Caco-2 (cell line): ENCODE measurements at places on chromosomes 4 and X.

DNA sequence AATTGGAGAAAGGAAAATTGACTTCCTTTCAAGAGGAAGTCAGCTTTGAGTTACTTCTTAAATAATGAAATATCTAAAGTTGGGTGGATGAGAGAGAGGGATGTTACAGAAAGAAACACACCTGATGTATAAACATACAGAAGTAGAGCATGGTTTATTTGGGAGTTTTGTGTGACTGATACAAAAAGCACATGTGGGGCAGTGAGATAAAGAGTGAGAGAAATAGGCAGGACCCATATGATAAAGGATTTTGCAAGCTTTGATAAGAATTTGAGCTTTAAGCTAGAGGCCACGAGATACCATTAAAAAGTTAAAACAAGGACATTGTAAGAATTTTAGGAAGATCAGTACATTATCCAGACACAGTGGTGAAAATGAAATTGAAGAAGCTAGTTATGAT, 263.3 kb upstream of the GPRIN3 start:
- DNase-seq, result no peak

GRCh38 chr4:8090312-8090711, 68.3 kb downstream of the ABLIM2 start:
- DNase-seq, result no peak

DNA sequence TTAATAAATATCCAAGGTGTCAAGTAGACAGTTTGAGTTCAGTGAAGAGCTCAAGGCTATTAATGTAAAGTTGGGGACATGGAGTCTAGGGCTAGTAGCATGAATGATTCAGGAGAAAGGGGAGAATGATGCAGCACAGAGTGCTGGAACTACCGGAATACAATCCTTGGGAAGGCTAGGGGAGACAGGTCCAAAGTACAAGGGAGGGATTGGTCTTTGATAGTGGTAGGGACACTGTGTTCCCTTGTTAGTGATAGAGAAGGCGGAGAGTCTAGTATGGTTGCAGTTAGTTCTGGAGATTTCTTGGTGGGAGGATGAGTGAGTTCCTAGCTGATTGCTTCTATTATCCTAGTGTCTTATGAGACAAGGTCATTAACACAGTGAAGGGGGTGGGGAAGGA, 8.7 kb downstream of the GCNA start:
- DNase-seq, result no peak

GRCh38 chr4:77147079-77147782, 9.8 kb upstream of the CCNG2 start:
- no peak for DNase-seq

DNA sequence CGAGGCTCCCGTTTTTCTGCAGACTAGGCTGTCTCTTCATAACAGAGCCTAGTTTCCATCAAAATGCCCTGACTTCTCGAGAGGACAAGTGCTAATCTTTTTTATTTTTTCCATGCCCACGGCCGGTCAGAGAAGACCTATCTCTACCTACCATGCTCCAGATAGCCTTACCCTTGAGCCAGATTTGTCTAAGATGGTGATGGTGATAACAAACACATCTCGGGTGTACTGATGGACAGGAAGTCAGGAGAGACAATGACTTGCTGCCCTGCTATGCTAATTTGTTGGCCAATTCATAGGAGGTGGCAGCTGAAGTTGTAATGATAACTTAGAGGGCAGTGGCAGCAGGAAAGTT, 42.2 kb upstream of the NKRF start:
- DNase-seq, result no peak

DNA sequence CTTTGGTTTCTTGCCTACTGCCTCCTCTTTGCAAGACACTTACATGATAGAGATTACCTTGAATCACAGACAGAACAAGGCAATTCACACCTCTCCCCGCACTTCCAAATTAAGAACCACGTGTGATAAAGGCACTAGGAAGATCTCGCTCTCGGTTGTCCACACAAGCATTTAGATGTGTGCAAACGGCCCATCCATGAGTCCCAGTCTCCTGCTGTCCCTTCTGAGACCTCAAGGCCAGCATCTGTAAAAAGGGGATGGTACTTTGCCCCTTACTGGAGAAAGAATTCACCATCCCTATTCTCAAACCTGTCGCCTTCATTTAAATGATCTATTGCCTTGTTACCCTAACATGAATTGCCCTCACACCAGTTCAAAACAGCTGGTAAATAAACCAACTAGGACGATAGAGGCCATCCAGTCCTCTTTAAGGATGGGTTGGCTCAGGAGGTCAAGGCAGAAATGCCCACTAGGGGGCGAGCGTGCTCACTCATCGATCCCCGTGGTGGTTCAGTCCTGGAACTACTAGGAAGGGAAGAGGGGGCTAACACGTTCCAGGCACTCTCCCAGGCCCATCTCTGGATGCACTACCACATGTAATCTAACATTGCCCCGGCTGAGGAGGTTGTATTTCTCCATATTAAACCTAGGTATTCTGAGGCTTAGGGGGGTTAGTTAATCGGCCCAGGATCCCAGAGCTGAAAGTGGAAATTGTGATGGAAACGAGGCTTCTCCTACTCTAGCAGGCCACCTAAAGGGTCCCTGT, 95.8 kb downstream of the DHX15 start:
- peak; percentile 83 for DNase-seq

DNA sequence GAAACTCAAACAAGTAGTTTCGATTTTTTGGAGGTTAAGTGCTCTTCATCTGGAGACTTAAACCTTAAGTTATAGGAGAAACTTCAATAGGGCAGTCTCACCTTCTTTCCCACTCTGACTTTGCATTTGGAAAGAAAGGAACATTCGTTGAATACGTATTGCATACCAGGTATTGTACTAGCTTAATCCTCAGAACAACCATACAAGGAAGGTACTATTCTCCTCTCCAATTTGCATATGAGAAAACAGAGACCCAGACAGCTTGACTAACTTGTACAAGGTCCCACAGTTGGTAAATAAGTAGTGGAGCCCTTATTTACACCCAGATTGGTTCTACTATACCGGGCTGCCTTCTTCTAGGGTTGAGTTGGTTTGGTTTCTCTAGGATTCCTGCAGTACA, 32.6 kb downstream of the AMOT start:
- no peak for DNase-seq

DNA sequence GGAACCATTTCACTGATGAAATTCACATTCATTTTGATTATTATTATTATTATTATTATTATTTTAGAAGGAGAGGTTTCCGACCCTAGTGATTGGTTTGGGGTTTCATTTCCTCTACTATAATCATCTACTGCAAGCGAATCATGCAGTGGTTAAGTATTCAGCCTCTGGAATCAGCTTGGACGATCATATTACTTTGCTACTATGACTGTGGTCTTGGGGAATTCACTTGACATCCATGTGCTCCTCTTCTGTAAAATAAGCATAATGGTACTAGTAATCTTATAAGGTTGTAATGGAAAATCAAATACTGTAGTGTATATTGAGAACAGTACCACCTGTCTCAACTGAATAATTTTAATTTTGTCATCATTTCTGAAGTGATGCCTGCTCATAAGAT, 132.1 kb upstream of the SLC4A4 start:
- DNase-seq, result no peak

GRCh38 chr4:155773196-155773800, 14.5 kb downstream of the GUCY1B1 start:
- DNase-seq, result no peak

DNA sequence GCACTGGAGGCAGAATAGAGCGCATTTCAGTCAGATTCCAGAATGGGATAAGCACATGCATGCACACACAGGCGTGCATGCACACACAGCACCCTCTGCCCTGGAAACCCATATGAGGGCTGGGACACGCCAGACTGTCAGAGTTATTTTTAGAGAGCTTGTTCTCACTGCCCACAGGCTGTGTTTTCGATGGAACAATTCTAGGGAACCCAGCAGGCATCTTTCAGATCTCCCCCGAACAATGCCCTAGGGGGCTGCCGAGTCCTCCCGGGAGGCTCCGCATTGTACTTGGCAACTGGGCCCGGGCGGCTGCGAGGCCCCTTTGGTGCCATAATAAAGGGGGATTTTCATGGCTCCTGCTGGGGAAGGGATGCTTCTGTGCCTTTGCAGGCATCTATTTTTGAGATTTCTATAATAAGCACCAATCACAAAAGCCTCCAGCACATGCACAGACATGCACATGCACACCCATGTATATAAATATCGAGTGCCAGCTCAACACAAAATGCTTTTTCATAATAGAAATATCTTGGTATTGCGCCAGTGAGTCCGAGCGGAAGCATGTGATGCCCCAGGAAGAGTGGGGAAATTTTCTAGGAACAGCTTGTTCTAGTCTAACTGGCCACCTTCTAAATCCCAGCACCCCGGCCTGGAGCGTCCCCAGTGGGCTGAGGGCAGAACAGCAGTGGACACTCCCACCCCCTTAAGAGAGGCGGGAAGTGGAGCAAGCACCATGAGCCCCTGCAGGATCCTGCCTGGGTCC, 88.5 kb downstream of the PHKA2 start:
- no peak for DNase-seq

DNA sequence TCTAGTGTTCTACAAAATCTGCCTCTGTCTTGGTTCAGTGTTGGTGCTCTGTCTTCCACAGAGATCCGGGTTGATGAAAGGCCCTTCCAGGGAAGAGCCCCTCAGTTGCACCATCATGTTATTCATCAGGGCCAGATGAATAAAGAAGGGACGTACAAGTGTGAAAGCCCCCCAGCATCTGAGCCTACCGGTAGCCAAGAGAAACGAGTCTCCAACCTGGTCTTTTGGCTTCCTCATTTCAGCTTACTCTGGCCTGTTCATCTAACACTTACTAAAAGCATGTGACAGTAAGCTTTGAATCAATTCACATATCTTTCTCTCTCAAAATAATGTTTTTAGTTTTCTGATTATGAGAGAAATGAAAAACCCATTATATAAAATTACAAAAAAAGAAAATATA, 19.2 kb downstream of the MEPE start:
- no peak for DNase-seq

DNA sequence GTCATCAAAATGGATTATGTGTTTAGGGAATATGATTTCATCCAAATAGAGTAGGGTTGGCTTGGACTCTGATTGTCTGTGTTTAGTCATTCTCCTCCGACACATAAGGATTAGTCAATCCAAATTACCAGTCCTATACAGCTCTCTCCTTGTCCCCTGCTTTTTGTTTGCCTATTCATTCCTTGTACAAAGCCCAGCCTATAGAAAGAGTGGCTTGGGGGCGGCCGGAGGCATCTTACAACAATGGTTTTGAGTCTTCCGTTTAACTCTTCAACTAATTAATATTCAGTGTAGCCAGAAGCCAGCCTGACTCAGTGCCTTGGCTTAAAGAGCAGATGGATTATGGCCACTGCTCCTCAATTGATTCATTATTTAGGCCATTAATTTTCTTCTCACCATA, 796.6 kb upstream of the POU3F4 start:
- no peak for DNase-seq

DNA sequence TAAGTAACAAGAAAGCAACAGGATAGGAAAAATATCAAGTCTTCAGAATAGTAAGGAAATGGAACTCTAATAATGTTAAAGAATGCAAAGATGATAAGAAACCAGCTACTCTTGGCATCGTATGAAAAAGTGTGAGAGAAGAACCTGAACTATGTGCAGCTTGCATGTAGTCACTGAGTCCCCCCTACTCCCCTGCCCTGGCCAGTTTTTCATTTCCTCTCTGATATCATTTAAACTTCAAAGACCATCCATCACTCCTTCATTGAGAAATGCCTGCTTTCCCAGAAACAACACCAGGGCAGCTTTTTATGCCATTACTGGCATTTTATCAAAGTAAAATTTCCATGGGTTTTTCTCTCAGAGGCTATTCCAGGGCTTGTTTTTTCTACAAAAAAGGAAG, 28.1 kb downstream of the INPP4B start:
- no peak for DNase-seq

GRCh38 chr4:52912608-52913007, 50.5 kb downstream of the RASL11B start:
- no peak for DNase-seq

- no peak for DNase-seq
Measured at GRCh38 chr4:28179126-28179525, 1318.5 kb downstream of the STIM2 start.

DNA sequence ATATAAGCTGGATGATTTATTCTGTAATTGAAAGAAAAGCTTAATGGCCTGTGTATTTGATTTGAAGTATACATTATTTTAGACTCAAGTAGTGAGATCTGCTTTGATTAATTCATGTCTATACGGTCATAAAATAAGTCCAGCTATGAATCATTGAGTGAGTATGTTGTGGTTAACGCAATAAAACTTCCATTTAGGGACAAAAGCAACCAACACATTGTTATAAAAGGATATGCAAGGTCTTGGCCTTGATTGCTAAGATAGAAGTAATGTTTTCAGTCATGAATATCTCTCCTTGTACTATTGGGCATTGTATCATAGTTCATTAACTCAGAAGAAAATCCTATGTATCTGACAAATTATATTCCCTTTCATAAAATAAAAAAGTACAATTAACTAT, 162.1 kb downstream of the EPHA5 start:
- no peak for DNase-seq

GRCh38 chr4:173413036-173413435, 14.1 kb upstream of the SCRG1 start:
- no peak for DNase-seq

GRCh38 chr4:103097112-103097511, 2.5 kb downstream of the BDH2 start:
- DNase-seq, result no peak

DNA sequence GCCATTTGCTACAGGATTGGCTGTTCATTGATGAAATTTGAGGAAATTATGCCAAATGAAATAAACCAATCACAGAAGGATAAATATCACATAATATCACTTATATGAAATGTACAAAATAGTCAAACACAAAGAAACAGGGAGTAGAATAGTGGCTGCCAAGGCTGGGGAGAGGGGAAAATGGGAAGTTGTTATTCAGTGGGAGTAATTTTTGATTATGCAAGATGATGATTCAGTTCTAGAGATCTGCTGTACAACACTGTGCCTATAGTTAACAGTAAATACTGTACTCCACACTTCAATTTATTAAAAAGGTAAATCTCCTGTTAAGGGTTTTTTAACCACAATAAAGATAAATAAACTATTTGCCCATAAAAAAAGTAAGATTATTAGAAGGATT, 101.1 kb downstream of the TMA16 start:
- no peak for DNase-seq

DNA sequence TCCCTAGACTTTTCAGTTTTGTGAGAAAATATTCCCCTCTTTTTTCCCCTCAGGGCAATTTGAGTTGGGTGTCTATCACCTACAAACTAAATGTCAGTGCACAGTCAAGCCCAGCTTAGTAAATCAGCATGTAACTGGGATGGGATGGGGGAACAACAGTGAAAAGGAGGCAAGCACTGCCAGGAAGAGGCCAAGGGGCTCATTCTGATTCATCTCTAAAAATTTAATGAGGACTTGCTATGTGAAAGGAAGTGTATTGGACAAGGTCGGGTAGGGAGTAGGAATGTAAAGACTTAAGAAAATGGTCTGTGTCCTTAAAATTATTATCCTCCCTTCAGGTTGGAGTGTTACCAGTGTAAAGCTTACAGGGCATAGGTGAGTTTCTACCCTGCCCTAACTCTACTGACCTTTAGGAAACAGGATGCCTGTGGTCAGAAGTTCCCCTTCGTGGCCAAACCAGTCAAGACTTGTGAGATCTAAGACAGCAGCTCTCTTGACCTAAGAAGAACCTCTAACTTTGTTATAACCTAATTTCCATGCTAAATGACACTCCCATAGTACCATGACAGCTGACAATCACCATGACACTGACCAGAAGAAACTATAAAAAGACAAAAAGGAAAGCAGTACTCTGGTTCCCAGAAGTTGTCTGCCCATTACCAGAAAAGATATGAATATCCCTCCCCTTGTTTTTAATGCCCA, 194.4 kb upstream of the LDB2 start:
- DNase-seq, result no peak
